ENCODE measurements at places on chromosomes 16 and 17.

DNA sequence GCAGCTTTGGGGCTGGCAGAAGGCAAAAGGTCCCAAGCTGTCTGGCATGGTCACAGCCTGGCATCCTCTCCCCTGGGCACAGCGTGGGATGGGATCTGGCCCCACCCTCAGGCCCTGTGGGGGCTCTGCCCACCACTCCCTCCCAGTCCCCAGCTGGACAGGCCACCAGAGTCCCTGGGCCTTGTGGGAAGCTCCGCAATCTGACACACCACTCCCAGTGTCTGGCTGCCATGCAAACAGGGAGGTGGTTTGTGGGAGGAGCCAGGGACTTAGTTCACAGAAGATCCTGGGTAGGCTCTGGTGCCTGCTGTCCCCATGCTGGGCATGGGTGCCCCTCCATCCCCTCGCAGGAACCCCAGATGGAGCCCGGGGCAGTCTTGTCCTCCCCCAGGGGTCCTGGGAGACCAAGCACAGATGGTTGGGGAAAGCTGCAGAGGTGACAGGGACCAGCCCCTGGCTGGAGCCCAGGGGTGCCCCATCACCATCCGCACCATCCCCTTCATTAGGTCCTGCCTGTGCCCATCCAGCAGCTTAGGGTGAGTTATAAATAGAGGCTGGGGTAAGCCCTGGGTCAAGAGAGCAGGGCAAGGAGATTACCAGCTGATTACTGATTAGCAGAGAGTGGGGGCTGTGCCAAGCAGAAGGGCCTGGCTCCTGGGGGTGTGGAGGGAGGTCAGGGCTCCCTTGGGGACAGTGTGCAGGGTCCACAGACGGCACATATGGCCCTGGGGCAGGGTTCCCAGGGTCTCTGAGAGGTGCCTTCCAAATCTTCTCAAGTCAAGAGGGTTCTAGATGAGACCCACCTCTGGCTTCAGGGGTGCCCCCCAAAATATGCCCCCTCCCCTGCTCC is 6.2 kb downstream of the FSCN2 start:
- DNase-seq = peak; percentile 32

DNA sequence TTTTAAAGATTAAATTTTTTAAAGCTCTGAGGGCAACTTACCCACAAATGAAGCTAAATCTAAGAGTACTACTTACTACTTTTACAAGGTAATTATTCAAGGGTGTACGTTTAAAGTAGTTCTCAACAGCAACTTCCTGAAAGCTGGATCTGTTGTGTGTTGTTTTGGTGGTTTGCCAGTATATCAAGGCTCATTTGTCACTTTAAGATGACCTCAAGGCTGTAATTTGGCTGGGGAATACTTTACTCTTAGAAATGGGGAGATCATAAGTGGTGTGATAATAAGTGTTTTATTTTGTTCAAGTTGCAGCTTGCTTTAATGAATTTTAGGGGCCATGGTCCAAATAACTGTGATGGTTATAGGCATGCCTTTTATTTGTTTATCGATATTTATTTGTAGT is 30.4 kb downstream of the AP2B1 start:
- no peak for DNase-seq

DNA sequence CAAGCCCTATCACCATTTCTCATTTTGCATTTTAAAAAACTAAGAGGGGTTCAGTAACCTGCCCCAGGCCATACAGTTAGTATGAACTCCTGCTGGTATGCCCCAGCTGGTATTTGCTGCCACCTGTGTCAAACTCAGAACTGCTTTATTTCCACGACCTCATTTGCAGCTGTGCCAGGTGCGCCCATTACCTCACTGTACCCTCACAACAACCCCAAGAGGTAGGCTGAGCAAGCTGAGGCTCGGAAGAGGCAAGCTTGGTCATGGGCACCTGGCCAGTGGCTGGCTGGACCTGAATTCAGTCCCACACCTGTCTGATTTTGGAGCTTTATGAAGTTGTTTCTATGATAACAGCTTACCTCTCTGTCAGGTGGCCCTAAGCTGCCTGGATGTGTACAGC is 7.6 kb downstream of the EPN2 start:
- DNase-seq = no peak

DNA sequence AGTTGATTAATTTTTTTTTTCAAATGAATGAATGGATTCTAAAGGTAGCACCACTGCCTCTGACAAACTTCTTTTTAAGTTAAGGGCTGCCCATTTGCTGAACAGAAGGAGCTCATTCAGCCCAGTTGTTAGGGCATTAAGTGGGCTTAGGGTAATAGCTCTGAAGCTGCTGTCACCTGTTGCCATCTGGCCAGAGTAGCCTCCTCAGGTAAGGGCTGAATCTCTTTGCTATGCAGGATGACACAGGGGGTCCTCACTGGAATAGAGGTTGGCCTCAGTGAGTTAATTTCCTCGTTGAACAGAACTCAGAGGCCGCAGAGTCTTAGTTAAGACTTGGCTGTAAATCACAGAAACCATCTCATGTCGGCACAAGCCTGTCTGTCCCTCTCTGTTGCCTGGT is 232.8 kb downstream of the CCDC182 start:
- no peak for DNase-seq

DNA sequence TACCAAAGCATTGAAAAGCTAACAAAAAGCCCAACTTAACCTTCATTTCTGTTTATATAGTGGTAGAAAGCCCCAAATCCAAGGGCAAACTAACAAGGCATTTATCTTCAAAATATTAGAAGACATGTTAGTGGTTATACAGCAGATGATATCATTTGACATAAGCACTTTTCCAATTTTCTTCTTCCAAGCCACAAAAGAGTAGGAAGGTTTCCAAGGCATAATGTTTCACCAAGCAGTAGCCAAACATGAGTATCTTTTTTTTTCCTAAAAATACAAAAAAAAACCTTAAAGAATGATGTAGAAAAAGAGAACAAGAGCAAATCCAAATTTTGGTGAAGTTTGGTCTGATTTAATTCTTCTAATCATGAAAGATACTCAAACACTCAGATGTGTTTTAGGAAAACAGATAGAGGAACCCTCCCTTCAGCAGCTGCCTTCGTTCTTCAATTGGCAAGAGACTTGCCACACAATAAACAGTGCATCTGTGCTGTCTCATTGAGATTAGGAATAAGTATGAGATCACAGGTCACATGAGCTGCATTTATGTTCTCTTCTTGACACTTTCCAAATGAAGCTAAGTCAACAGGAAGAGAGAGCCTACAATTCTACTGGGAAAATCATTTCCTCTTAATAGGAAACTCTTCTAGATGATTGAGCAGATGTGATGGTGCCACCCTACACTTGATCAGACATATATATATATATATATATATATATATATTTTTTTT is 106.7 kb downstream of the TTC19 start:
- DNase-seq = no peak

DNA sequence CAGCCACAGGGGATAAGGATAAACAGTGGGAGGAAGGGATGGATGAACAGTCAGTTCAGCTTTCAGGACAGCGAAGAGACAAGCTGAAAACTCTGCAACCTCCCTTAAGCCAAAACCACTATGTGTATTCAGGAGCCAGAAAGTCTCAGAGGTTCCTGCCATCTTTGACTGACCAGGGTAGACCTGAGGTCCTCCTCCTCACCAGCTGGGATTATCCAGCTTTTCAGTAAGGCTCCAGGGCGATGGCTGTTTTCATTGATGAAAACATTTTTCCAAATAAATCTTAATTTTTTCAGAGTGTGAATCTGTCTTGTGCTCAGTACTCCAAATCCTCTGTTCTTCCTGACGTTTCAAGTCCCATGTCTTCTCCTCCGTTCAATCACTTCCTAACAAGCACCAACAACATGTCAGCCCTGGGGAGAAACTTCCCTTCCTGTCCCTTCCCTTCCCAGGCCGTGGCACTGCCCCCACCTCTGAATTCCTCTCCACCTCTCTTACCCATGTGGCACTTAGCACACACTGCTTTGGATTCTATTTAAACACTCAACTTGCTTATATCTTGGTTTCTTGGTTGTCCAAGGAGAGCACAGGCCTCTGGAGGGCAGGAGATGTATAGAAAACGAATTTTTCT is 5.2 kb downstream of the HSDL1 start:
- no peak for DNase-seq

DNA sequence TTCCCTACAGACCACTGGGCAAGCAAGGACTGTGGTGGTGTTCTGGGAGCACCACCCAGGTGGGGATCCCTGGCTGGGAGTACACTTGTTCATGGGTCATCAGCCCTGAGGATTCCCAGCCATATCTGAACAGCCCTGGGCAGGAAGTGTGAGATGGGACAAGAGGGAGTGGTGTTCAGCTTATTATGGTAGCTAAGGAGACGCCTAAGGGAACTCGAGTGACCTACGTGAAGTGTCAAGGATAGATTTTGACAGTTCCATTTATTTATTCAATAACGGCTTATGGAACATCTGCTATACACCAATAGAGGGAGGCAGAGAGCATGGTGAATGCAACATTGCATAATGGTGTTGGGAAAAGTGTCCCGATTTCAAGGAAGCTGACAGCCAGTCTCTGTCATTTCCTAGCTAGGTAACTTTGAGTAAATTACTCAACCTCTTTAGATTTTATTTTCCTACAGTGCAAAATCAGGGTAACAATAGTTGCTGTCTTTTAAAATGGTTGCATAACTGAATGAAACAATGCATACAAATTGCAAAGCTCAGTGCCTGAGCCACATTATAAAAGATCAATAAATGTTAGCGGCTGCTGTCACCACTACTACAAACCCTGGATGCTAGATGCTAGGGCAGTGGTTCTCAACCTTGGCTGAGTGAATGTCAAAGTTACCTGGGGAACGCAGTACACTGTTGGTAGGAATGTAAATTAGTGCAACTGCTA is 534.1 kb downstream of the GRIN2A start:
- DNase-seq = peak; percentile 54

GRCh38 chr17:66965801-66966262 is 1.3 kb downstream of the CACNG4 start:
- no peak for DNase-seq

DNA sequence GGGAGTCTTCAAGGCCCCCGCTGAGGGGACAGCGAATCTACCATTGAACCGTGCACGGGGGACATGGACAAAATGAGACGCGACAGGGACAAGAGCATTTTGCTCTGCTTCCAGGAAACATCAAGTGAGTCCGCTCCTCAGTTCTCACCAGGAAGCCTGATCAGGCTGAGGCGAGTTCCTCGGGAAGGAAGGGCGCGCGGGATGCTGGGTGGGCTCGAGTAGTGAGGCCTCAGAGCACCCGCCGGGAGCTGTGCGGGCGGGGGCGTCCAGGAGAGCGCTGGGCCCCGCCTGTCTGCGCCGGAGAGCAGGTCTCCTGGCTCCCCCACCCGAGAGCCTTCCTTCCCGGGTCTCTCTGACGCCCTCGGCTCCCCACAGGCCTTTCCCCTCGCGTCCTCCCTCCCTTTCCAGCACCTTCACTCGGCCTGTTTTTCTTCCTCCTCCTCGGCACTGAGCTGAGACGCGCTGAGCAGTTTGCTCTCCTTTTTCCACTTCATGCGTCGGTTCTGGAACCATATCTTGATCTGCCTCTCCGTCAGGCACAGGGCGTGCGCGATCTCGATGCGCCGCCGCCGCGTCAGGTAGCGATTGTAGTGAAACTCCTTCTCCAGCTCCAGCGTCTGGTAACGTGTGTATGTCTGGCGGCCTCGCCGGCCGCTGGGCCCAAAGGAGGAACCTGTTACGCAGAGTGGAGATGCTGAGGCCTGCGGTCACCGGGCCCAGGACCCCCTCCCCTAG is 2.6 kb upstream of the HOXB5 start:
- peak; percentile 76 for DNase-seq

- no peak for DNase-seq
These were observed 673.0 kb upstream of the CA10 start for GRCh38 chr17:52831536-52831935.

DNA sequence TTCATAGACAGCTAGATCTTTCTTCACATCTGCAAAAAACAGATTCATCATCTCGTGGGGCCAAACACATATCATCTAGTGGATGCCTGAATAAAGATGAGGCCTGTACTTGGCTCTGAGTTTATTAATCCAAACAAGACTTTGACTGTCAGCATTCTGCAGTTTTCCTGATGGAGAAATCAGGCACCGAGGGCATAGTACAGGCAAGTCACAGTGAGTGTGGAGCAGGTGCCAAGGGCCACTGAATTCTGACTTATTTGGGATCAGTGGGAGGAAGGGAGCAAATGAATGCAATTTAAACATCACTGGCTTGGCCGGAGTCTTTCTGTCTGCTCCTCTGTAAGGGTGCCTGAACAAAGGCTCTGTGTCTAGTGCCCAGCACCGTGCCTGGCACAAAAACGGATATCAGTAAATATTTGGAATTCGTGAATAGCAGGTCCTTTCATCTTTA is 975 bp downstream of the CFAP20 start:
- no peak for DNase-seq

DNA sequence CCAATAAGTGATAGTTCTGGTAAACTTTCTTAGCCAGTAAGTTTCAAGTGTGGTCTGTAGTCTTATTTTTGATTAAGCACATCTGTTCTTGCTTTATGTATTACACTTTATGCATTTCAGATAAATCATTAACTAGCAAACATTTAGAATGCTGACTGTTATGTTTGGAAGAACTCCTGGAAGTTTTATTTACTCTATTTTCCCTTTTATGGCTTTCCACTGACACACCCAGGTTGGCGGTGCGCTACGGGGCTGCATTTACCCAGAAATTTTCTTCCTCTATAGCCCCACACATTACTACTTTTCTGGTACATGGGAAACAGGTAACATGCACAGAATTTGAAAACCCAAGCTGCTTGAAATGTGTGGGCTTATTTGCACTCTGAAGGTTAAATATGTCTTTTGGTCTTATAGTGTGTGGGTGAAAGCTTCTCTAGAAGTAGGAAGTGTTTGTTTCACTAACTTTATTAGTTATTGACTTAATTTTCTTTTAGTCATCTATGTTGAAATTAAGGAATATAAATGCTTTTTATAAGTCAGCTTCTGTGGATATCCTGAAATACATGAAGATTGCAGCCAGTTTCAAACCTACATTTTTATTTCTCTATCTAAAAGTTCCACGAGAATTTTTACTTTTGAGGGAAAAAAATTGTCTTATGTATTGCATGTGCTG is 203.7 kb downstream of the PHKB start:
- peak; percentile 40 for DNase-seq

DNA sequence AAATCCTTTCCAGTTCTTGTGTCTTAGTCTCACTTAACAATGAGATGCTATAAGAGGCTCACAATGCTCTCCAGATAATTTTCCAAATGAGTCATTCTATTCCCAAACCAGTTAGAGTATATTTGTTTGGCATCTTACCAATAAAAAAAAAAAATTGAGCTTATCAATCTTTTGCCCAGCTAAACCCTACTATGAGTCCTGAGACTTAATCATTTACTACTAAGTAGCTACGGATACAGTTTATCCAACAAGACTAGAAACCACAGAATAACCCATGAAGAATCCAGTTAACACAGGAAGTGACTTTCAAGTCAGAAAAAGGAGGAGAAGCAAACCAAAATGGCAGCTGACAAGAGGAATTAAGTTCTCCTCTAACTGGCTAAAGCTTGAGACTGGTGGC is 330.3 kb upstream of the XYLT1 start:
- no peak for DNase-seq

GRCh38 chr16:629185-629832 is 1.5 kb upstream of the WFIKKN1 start:
- DNase-seq = no peak

DNA sequence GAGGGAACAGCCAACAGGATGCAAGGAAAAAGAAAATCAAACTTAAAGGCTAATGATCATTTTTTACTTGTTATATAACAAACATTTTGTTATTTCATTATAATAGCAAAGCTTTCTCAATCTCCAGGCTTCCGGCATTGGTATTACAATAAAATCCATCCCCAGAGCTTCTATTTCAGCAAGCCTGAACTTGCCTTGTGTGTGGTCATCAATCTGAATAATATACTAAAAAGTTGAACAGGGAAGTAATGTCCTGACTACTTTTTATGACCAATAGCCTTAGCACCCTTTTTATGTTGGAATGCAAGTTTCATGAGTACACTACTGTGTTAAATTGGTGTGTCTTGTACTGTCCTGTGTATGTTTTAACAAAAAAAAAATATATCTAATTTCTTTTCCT is 27.1 kb upstream of the VWA3A start:
- no peak for DNase-seq

All from HT-29 (cell line).